ENCODE measurements at places on chromosomes 2 and 18. TPM values are rescaled to one million over a fixed set of nuclear protein-coding genes. Genes with fewer than 3 reads are reported as not detected.

ASPRV1 gene
- 0.20 TPM for total RNA-seq

ZAP70 gene
- not detected for total RNA-seq

CDK15 gene
- 0.55 TPM for total RNA-seq

INO80D gene
- total RNA-seq = 7.5 TPM

ZCCHC2 gene
- 11.7 TPM for total RNA-seq

MYCN gene
- not detected for total RNA-seq
